ENCODE measurements at places on chromosomes 11 and 22. TPM values are rescaled to one million over a fixed set of nuclear protein-coding genes. Genes with fewer than 3 reads are reported as not detected.

Gene WNT11
- 28.0 TPM for total RNA-seq

Gene GTSE1
- total RNA-seq = 5.5 TPM

Gene KCNJ5
- total RNA-seq = 6.1 TPM

Gene CDC45
- 6.3 TPM for total RNA-seq

Gene XRRA1
- total RNA-seq = 12.3 TPM

Gene MMP12
- not detected for total RNA-seq

Gene UQCR10
- 72.9 TPM for total RNA-seq

Gene RTN4RL2
- total RNA-seq = 0.21 TPM

Gene EIF4ENIF1
- 12.5 TPM for total RNA-seq

Gene PNPLA5
- total RNA-seq = not detected

Gene C11orf97
- not detected for total RNA-seq

Gene OR5D14
- total RNA-seq = not detected

Gene RIBC2
- total RNA-seq = 1.6 TPM

Gene CYTH4
- total RNA-seq = 20.5 TPM

Gene RIC3
- total RNA-seq = 5.7 TPM

Gene HORMAD2
- not detected for total RNA-seq

Gene MPEG1
- total RNA-seq = 7.5 TPM

Gene IL18BP
- 4.8 TPM for total RNA-seq

Gene RAG1
- 2.2 TPM for total RNA-seq

Gene POLR3H
- 12.9 TPM for total RNA-seq

Gene FOLR2
- total RNA-seq = 5.6 TPM

Gene MPZL3
- 3.0 TPM for total RNA-seq

Gene MFNG
- 8.7 TPM for total RNA-seq

Gene GLYAT
- not detected for total RNA-seq

Gene POU2AF2
- total RNA-seq = 0.41 TPM

Gene APLNR
- total RNA-seq = 88.2 TPM

Gene ACTN3
- 91.4 TPM for total RNA-seq

Gene LTBP3
- total RNA-seq = 116 TPM

Gene DUSP8
- total RNA-seq = 4.5 TPM

Gene TMEM86A
- total RNA-seq = 1.0 TPM

Gene KDM4E
- total RNA-seq = not detected

Gene WT1
- not detected for total RNA-seq

Gene MORC2
- total RNA-seq = 16.5 TPM

Gene TEX12
- 2.3 TPM for total RNA-seq

Gene MYO18B
- total RNA-seq = 184 TPM

Gene HEPHL1
- not detected for total RNA-seq

Gene MRGPRX4
- not detected for total RNA-seq

Gene ANO9
- total RNA-seq = 2.1 TPM

Gene OR6T1
- total RNA-seq = not detected

All from tongue (tissue), 3 donors.